ENCODE measurements at places on chromosomes 1 and 21. TPM values are rescaled to one million over a fixed set of nuclear protein-coding genes. Genes with fewer than 3 reads are reported as not detected.

ZNF695 gene
- total RNA-seq: 22.3 TPM

DNA sequence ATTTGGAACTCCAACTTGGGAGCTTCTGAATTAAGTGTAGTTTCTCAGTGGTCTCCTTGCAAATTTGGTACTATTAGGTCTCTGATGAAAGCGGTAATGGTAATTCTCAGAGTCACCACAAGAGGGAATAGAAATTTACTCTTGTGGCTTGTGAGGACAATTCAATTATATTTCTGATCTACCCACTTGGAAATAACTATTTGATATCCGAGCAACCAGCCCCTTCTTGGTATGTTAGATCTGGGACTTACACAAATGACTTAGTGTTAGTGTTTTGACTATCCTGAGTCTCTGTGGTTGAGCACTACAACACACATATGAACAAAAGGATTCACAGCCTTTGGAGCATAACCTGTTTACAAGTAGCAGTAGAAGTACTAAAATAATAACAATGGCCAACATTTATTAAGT lies 68.1 kb downstream of the RPS6KA1 start:
- no peak overlapping the region for H3K27ac ChIP-seq
- no peak overlapping the region for H3K4me3 ChIP-seq
- no peak for DNase-seq
- no peaks in the 10 kb centered on the region for H3K27me3 ChIP-seq

- no peak overlapping the region for H3K4me3 ChIP-seq
- H3K36me3 ChIP-seq: peaks cover 26% of the 10 kb centered on the region
- no peak for DNase-seq
- H3K4me1 ChIP-seq: peaks cover 9% of the 10 kb centered on the region
Measured at GRCh38 chr21:15754640-15755039, 24.9 kb downstream of the USP25 start.

DNA sequence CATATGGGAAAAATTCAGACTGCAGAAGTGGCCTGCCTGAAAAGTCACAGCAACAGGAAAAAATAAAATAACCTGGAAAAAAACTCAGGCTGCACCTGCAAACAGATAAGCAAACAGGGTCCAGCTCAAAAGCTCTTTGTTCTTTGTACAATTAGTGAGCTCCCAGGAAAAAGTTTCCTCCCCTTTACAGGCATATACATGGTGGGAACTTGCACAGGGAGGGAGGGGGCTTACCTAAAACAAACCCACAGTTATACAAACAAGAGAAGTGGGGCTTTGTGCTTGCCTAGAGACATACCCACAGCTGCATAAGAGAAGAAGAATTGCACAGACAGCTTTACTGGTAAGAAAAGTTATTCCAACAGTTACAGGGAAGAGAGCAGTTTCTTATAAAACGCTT lies 31.7 kb upstream of the COG2 start:
- H3K4me3 ChIP-seq: no peak overlapping the region
- no peaks in the 10 kb centered on the region for H3K36me3 ChIP-seq
- H3K27ac ChIP-seq: no peak overlapping the region
- DNase-seq: no peak

- no peak for DNase-seq
- H3K27ac ChIP-seq: no peak overlapping the region
- H3K36me3 ChIP-seq: no peaks in the 10 kb centered on the region
- no peaks in the 10 kb centered on the region for H3K4me1 ChIP-seq
Measured at GRCh38 chr1:168717906-168718891, 10.8 kb downstream of the DPT start.

ZDHHC18 gene
- total RNA-seq: 38.9 TPM

DNA sequence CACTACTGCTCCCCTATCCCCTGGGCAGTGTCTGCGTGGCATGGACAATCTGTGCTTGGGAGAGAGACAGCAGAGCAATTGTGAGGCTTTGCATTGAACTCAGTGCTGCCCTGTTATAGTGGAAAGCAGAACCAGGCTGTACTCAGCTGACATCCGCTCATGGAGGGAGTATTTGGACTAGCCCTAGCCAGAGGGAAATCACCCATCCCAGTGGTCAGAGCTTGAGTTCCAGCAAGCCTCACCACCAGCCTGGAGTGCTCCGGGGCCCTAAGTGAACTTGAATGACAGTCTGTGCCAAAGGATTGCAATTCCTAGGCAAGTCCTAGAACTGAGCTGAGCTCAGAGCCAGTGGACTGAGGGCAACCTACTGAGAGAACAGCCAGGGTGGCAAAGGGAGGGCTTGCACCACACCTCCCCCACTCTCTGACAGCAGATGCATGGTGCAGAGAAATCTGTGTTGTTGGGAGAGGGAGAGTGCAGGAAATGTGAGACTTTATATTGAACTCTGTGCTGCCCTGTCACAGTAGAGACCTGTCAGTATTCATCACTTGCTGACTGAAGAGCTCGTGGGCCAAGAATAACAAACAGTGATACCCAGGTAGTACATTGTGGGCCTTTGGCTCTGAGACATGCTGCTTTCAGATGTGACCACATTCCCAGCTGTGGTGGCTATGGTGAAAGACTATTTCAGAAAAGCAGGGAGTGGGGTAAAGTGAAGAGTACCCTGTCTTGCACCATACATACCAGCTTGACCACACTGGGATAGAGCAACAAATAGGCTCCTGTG lies 107.7 kb upstream of the SLC5A9 start:
- H3K27me3 ChIP-seq: no peaks in the 10 kb centered on the region
- H3K36me3 ChIP-seq: no peaks in the 10 kb centered on the region
- no peak overlapping the region for H3K27ac ChIP-seq
- no peak for DNase-seq
- no peak overlapping the region for H3K4me3 ChIP-seq

DNA sequence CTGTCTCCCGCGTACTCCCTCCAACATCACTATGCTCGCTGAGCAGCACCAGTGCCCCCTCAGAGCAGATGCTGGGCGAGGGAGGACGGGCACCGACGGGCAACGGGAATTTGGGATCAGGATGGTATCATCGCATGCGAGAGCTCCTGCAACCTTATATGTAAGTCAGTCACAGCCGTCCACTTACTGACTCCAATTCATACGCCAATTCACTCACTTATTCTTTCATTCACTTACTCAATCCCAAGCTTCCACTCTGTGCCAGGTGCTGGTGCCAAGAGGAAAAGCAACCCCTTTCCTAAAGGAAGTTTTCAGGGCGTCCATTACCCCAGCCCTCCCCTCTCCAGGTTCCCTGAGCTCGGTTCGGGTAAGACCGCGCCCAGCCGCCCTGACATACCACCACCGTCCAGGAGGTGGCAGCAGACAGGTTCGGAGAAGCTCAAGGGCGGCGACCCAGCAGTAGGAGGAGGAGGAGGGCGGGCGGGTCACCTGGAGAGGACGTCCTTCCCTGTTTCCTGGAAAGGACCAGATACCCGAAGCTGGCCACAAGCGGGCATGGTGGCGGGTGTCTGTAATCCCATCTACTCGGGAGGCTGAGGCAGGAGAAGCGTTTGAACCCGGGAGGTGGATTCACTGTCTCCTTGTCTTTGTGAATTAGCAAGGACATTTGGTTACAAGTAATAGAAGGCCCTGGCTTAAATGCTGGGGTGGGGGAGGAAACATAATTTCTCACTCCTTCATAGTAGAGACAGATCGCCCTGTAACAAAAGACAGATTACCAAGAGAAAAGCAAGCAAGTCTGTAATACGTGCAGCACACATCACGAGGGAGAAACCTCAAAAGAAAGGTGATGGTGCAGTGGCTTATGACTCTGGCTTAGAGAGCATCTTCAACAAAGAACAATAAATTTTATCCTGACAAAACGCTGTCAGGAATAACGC lies 7.6 kb upstream of the IL22RA1 start:
- peak; percentile 97 for DNase-seq
- peak overlapping the region; percentile 99 for H3K27ac ChIP-seq
- peak overlapping the region; percentile 78 for H3K4me3 ChIP-seq
- no peaks in the 10 kb centered on the region for H3K27me3 ChIP-seq

EXO1 gene
- total RNA-seq: 43.7 TPM

TLR5 gene
- not detected for total RNA-seq

ACTA1 gene
- total RNA-seq: 48.5 TPM

- H3K27me3 ChIP-seq: no peaks in the 10 kb centered on the region
- no peaks in the 10 kb centered on the region for H3K36me3 ChIP-seq
- no peak overlapping the region for H3K27ac ChIP-seq
- no peaks in the 10 kb centered on the region for H3K4me1 ChIP-seq
- DNase-seq: no peak
- no peak overlapping the region for H3K4me3 ChIP-seq
Measured at GRCh38 chr1:228781161-228781808, 46.0 kb downstream of the RHOU start.

PADI4 gene
- total RNA-seq: 0.13 TPM

PSMB2 gene
- 86.0 TPM for total RNA-seq

DNA sequence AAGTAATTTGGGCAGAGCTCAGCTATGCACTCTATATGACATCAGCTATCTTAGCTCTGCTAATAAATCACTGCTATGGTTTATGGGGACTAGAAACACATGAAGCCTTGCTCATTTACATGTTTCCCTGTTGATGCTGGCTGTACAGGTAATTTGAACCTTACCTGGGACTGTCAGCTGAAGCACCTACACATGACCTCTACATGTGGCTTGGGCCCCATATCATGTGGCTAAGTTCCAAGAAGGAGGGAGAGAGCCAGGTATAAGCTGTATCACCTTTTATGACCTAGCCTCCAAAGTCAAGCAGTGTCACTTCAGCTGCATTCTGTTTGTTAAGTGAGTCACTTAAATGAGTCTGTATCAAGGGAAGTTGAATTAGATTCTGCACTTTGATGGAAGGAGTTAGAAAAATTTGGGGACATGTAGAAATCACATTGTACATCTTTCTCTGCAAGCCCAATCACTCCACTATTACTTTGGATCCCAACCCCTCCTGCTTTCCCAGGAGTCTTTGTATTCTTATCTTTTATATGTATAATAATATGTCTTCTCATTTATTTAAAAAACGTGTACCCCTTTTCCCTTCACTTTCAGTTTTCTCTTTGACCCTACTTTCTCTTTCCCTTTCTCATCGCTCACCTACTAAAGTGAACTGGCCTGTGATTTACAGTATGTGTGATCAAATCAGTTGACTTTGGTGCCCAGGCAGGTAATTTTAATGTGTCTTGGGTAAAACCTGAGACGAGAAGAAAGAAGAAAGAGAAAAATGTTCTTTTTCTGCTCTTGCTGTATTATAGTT lies 53.4 kb upstream of the PRKACB start:
- no peak for DNase-seq
- H3K27ac ChIP-seq: no peak overlapping the region
- no peaks in the 10 kb centered on the region for H3K4me1 ChIP-seq

IQCC gene
- total RNA-seq: 5.1 TPM

DNA sequence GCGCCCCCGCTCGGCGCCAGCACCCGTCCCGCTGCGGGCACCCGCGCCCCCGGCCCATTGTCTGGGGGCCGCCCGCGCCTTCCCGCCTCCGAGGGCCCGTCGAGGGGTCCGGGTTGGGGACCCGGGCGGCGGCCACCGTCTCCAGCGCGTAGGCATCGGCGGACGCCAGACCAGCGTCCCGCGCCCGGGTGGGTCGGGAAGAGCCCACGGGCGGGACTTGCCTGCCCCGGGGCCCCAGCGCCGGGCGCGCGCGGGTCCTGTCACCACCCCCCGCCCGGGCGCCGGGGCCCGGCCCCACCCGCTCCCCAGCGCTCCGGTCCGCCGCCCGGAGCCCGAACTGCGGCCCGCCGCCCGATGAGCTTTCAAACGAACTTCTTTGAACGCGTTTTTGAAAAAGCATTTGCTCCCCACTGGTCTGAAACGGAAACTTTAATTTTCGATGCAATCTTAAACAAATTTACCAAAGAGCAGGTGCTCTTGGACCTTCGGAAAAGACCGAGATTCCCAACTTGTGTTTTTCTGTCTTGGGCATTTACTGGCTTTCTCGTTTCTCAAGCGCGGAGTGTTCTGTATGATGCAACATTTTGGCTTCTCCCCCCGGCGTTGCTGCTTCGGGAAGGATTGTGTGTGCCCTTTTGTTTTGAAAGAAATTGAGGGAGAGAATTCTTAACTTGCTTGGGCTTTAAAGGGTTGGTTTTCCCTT lies 615 bp downstream of the CLIC4 start:
- H3K36me3 ChIP-seq: peaks cover 22% of the 10 kb centered on the region
- H3K27me3 ChIP-seq: no peaks in the 10 kb centered on the region
- no peak overlapping the region for H3K27ac ChIP-seq
- peak overlapping the region; percentile 91 for H3K4me3 ChIP-seq
- DNase-seq: no peak
- peaks cover 13% of the 10 kb centered on the region for H3K4me1 ChIP-seq

FABP3 gene
- total RNA-seq: 9.0 TPM
